ENCODE measurements at places on chromosomes 2 and 18. TPM values are rescaled to one million over a fixed set of nuclear protein-coding genes. Genes with fewer than 3 reads are reported as not detected.
A peak's percentile ranks its signal among the peaks of the same experiment; 100 is the strongest.

DNA sequence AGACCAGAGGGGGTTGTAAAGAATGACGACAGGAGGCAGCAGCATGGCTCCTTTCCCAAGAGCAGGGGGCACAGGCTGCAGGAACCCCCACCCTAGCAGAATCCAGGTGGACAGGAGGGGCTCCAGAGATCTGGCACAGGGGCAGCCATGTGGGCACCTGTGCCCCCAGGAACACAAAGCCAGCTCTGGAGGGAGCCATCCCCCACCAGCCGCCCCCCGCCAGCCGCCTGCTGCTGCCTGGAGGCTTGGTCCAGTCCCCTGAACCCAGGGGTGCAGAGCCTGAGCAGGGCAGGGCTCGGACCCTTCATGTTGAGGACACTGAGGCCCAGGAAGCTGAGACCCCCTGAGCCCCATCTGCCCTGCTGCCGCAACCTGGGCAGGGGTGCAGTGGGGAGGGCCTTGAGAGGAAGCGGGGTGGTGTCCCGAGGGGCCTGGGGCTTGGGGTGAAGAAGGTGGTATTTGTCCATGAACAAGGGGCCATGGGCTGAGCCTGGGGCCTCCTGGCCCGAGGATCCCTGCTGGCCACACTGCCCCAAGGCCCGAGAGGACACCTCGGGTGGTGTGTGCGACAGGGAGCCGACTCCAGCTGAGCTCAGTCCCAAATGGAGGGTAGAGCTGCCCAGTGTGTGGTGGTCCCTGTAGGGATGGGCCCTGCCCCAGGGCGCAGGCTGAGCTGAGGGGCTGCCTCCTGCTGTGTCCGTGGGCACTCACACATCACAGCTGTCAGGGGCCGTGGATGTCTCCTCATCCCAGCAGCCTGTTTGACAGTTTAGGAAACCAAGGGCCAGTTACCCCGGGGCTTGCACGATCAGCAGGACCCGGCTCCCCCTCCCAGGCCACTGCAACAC, 39.8 kb upstream of the SNED1 start:
- H3K36me3 ChIP-seq, result no peaks in the 10 kb centered on the region
- H3K4me1 ChIP-seq, result peaks cover 3% of the 10 kb centered on the region
- H3K27me3 ChIP-seq, result peaks cover 15% of the 10 kb centered on the region
- H3K27ac ChIP-seq, result no peak overlapping the region
- no peak for DNase-seq
- H3K4me3 ChIP-seq, result no peak overlapping the region

The AQP12B gene
- not detected for total RNA-seq

GRCh38 chr2:168338292-168338691, 90.9 kb upstream of the STK39 start:
- no peak for DNase-seq
- H3K27ac ChIP-seq, result no peak overlapping the region
- H3K36me3 ChIP-seq, result no peaks in the 10 kb centered on the region

DNA sequence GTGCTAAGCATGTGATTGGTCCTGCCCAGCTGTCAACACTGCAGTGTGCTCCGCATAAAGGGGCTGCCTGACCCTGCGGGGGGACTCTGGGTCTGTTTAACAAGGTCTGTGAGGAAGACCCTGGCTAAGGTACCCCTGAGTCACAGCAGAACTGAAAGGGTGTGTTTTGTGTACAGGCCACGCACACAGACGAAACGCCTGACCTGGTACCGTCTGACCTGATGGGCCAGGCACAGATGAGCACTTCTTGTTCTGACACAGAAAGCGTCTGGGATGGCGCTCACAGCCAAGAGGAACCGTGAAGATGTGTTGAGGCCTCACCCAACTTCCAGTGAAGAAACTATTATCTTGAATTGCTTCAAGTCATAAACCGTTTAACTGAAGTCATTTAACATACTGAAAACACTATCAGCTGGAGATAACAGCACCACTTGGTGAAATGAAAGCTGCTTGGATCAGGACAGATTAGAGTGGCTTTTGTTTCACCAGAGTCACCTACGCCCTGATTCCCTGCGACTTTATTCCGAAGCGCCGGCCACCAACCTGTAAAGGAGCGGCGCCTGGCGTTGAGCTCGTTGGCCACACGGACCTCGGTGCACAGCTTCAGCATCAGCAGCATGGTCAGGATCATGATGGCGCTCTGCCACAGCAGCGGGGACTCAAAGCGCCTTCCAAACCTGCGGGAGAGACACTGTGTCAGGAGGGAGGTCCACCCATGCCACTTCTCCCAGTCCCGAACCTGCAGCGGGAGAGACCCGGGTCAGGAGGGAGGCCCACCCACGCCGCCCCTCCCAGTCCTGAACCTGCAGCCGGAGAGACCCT, 8.5 kb downstream of the SLC66A2 start:
- no peak overlapping the region for H3K4me3 ChIP-seq
- no peaks in the 10 kb centered on the region for H3K27me3 ChIP-seq
- H3K4me1 ChIP-seq, result no peaks in the 10 kb centered on the region
- no peak overlapping the region for H3K27ac ChIP-seq

DNA sequence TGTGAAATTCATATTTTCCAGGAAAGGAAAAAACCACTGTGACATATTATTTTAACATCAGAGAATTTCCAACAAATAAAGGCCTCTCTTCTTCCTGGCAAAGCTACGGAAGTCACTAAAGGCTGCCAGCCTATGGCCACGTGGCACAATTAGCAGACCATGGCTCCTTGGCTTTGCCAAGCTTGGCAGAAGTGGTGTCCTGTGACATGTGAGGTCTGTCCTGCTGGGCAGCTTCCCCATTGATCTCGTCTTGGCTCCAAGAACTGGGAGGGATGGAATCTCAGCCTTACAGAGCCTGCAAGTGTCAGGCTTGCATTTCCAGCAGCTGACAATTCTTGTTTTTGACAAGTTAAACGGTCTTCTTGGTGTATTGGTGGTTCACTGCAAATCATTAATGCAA, 226.9 kb upstream of the THSD7B start:
- no peak for DNase-seq
- H3K27ac ChIP-seq, result no peak overlapping the region
- no peak overlapping the region for H3K4me3 ChIP-seq
- H3K4me1 ChIP-seq, result no peaks in the 10 kb centered on the region

GRCh38 chr2:186683341-186683740, 10.5 kb upstream of the FAM171B start:
- H3K4me1 ChIP-seq, result no peaks in the 10 kb centered on the region
- no peaks in the 10 kb centered on the region for H3K27me3 ChIP-seq
- no peak for DNase-seq
- no peak overlapping the region for H3K4me3 ChIP-seq
- H3K27ac ChIP-seq, result no peak overlapping the region
- H3K36me3 ChIP-seq, result peaks cover 9% of the 10 kb centered on the region

- H3K4me1 ChIP-seq, result no peaks in the 10 kb centered on the region
- no peak overlapping the region for H3K27ac ChIP-seq
- H3K36me3 ChIP-seq, result no peaks in the 10 kb centered on the region
- no peak overlapping the region for H3K4me3 ChIP-seq
- DNase-seq, result peak; percentile 7
Measured at GRCh38 chr2:43879261-43879660, 40.5 kb downstream of the ABCG8 start.

GRCh38 chr2:176096986-176097819, 2.4 kb upstream of the HOXD12 start:
- H3K27me3 ChIP-seq, result peaks cover 95% of the 10 kb centered on the region
- H3K27ac ChIP-seq, result no peak overlapping the region
- H3K4me3 ChIP-seq, result peak overlapping the region; percentile 35
- no peak for DNase-seq
- peaks cover 7% of the 10 kb centered on the region for H3K4me1 ChIP-seq

GRCh38 chr2:198242093-198242492, 437.7 kb downstream of the PLCL1 start:
- no peak overlapping the region for H3K27ac ChIP-seq
- DNase-seq, result no peak
- H3K36me3 ChIP-seq, result no peaks in the 10 kb centered on the region
- no peaks in the 10 kb centered on the region for H3K27me3 ChIP-seq
- no peaks in the 10 kb centered on the region for H3K4me1 ChIP-seq
- no peak overlapping the region for H3K4me3 ChIP-seq

GRCh38 chr18:59967878-59968277, 68.1 kb downstream of the PMAIP1 start:
- no peaks in the 10 kb centered on the region for H3K36me3 ChIP-seq
- H3K27me3 ChIP-seq, result peaks cover 4% of the 10 kb centered on the region
- H3K27ac ChIP-seq, result no peak overlapping the region

GRCh38 chr2:163736433-163737189, 803 bp upstream of the FIGN start:
- peak overlapping the region; percentile 95 for H3K4me3 ChIP-seq
- H3K27me3 ChIP-seq, result no peaks in the 10 kb centered on the region
- peaks cover 10% of the 10 kb centered on the region for H3K4me1 ChIP-seq
- H3K27ac ChIP-seq, result peak overlapping the region; percentile 95

The RNF103 gene
- 21.4 TPM for total RNA-seq

- no peak for DNase-seq
- H3K27me3 ChIP-seq, result no peaks in the 10 kb centered on the region
- peaks cover 5% of the 10 kb centered on the region for H3K4me1 ChIP-seq
- no peaks in the 10 kb centered on the region for H3K36me3 ChIP-seq
- no peak overlapping the region for H3K27ac ChIP-seq
- no peak overlapping the region for H3K4me3 ChIP-seq
Measured at GRCh38 chr2:69621440-69621839, 22.1 kb downstream of the AAK1 start.

GRCh38 chr2:52036024-52036423, 1004.1 kb upstream of the NRXN1 start:
- no peaks in the 10 kb centered on the region for H3K4me1 ChIP-seq
- no peak overlapping the region for H3K4me3 ChIP-seq
- no peak overlapping the region for H3K27ac ChIP-seq
- DNase-seq, result no peak
- no peaks in the 10 kb centered on the region for H3K36me3 ChIP-seq
- no peaks in the 10 kb centered on the region for H3K27me3 ChIP-seq

- no peaks in the 10 kb centered on the region for H3K36me3 ChIP-seq
- no peaks in the 10 kb centered on the region for H3K27me3 ChIP-seq
- DNase-seq, result no peak
- no peak overlapping the region for H3K27ac ChIP-seq
Measured at GRCh38 chr18:41765460-41765859, 189.6 kb upstream of the PIK3C3 start.

DNA sequence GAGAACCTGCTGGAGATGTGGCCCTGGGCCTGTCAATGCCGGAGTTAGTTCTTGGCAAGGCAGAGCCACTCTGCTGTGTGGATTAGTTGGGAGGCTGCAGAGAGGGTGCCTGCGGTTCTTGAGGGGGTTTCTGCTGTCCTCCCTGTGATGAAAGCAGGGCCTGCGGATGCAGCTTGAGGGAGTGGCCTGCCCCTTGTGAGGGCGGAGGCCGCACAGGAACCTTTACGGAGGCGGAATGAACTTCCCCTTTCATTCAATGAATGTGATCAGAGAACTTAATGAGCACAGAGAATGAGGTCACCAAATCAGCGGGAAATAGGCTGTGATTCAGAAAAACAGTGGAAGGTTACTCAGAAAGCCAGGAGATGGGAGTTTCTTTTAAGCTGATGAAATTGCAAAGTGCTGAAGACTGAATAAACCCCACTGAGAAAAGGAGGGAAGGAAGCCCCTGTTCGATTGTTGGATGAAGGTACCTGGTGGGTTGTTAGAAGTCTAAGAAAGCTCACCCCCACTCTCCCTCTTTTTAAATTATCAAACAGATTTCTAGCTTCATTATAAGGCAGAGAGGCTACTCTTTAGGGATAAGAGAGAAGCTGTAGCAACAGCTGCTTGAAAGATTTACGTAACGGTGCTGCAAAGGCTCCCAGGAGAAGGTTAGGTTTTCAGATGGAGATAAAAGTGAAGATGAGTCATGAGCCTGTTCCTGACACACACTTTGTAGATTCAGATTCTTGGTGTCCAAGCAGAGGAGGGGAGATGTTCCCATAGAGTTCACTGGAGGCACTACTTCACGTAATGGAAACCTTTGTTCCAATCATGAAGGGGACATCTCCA, 47.4 kb downstream of the VWA3B start:
- no peaks in the 10 kb centered on the region for H3K36me3 ChIP-seq
- peak; percentile 46 for DNase-seq
- H3K4me1 ChIP-seq, result peaks cover 7% of the 10 kb centered on the region
- H3K4me3 ChIP-seq, result no peak overlapping the region
- H3K27me3 ChIP-seq, result no peaks in the 10 kb centered on the region
- H3K27ac ChIP-seq, result no peak overlapping the region

- peaks cover 45% of the 10 kb centered on the region for H3K4me1 ChIP-seq
- H3K27ac ChIP-seq, result peak overlapping the region; percentile 88
- H3K36me3 ChIP-seq, result no peaks in the 10 kb centered on the region
- H3K4me3 ChIP-seq, result no peak overlapping the region
- H3K27me3 ChIP-seq, result no peaks in the 10 kb centered on the region
- peak; percentile 97 for DNase-seq
Measured at GRCh38 chr2:215660687-215661086, 224.8 kb upstream of the FN1 start.

DNA sequence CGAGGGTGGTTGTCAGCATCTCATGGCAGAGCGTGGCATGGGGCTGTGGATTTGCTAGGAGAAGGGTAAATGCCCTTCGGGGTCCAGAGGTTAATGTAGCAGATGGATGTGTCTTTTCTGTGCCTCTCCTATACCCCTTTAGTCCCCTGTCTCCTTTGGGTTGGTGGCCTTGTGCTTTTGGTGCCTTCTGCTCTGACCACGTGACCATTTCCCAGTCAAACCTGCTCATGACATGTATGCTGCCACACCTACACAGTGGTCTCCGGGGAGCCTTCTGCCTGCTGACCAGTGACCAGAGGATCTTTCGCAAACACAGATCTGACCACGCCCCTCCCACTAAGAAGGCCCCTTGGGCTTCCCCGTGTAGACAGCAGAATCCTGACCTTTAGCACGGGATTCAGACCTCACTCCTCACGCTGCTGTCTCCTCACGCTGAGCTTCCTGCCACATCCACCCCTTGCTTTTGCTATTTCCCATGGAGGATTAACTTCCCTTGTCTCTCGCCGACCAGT, 116.2 kb downstream of the ACOXL start:
- no peak for DNase-seq
- no peaks in the 10 kb centered on the region for H3K4me1 ChIP-seq
- no peak overlapping the region for H3K4me3 ChIP-seq
- H3K36me3 ChIP-seq, result no peaks in the 10 kb centered on the region
- H3K27ac ChIP-seq, result no peak overlapping the region

- no peaks in the 10 kb centered on the region for H3K36me3 ChIP-seq
- H3K4me1 ChIP-seq, result no peaks in the 10 kb centered on the region
- no peak overlapping the region for H3K4me3 ChIP-seq
- H3K27ac ChIP-seq, result no peak overlapping the region
Measured at GRCh38 chr2:8378016-8378810, 303.6 kb upstream of the ID2 start.

DNA sequence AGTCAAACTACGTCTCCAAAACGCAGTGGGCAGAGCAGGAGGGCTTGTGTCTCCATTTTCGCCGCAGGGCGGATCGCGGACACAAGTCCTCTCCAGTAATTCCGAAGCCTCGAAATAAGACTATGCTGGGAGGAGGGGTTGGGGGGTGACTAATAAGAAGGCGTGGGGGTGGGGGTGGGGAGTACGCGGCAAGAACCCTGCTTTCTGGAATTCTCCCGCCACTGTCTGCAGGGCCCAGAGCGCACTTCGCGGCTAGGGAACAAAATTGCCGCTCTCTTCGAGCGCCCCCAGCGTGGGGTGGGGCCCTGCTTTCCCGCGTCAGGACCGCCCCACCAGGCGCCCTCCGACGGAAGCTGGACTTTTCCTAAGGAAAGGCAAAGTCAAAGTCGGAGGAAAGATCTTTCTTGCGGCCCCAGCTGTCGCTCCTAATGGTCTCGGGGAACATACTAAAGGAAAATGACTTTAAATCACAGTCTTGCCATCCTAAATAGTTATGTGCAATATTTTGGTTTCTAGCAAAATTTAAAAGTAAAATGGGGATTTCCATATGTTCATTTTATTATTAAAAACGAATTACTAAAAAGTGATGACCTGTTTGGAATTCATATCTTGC, 11.9 kb downstream of the NR4A2 start:
- DNase-seq, result peak; percentile 36
- H3K27ac ChIP-seq, result no peak overlapping the region
- peaks cover 22% of the 10 kb centered on the region for H3K4me1 ChIP-seq
- peaks cover 58% of the 10 kb centered on the region for H3K27me3 ChIP-seq

Measured in astrocyte (in vitro differentiated cells and primary cell).